Foreskin melanocyte (primary cell): ENCODE measurements at places on chromosomes 1 and 21.

GRCh38 chr21:35475009-35475408, 425.9 kb upstream of the RUNX1 start:
- DNase-seq = peak; percentile 97

DNA sequence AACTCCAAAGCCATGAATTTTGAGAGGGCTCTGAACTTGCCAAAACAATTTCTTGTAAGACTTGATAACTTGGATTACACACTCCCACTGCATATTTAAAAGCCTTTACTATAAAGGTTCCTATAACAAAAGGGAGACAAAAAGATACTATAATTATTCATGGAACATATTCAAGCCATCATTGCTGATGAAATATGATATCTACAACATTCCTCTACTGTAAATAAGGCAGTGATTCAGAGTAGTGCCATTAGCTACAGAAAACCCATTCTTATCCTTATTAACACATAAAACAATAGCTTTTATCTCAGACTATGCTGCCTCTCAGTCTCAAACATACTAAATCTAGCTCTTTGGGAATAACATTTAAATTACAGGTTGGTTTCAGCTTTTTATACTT, 675.5 kb upstream of the CXADR start:
- no peak for DNase-seq

GRCh38 chr21:35843911-35844667, 216.2 kb downstream of the SETD4 start:
- no peak for DNase-seq

DNA sequence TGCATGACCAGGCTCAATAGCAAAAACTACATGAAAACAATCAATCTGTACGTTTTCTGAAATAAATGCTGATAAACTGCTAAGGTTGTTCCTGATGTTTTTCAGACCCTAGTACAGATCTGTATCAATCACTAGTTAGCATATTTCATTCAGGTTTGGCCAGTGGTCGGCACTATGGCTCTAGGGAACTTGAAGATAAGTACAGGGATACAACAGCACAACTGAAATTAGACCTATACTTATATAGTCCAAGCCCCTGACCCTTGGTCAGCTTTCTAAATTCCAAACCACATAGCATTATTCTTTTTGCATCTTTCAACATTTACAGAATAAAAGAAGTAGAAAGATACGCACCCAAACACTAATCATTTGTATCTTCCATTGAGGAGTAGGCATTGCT, 142.7 kb downstream of the PLPPR4 start:
- DNase-seq = no peak

GRCh38 chr1:55418208-55419000, 203.2 kb upstream of the USP24 start:
- no peak for DNase-seq

DNA sequence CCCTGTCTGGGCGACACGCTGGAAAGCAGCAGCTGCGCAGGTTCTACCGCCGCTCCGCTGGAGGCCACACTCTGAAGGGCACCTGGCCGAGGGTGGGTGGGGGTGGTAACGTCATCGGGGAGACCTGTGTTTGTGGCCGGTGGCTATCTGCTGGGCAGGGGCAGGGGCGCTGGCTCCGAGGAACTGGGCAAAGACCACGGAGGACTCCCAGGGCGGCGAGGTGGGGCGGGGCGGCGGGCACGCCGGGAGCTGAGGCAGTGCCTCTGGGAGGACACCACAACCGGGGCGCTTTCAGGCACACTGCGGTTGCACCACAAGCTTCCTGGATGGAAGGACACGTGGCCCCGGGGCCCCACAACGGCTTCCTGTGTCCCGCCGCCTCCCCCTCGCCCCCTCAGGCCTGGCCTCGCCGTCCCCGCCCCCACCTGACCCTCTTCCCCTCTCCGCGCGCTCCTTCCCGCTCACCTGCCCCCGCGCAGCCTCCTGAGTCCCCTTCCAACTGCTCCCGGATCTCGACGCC, 3.3 kb upstream of the DENND2D start:
- no peak for DNase-seq

DNA sequence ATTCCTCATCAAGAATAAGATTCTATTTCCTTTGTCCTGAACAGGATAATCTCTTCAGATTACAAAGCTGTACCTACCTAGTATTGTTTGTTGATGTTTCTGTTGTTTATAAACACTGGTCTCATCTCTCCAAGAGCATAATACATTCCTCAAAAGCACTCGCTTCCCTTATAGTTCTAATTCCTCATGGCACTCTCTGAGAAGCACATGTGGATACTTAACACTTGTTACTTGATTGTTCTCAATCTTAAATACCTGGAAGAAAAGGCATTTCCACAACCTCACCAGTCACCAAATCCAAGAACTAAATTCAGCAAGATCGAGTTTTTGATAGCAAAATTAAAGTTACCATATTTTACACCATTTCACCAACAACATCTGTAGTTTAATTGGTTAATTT, 145.9 kb upstream of the DUSP10 start:
- no peak for DNase-seq

DNA sequence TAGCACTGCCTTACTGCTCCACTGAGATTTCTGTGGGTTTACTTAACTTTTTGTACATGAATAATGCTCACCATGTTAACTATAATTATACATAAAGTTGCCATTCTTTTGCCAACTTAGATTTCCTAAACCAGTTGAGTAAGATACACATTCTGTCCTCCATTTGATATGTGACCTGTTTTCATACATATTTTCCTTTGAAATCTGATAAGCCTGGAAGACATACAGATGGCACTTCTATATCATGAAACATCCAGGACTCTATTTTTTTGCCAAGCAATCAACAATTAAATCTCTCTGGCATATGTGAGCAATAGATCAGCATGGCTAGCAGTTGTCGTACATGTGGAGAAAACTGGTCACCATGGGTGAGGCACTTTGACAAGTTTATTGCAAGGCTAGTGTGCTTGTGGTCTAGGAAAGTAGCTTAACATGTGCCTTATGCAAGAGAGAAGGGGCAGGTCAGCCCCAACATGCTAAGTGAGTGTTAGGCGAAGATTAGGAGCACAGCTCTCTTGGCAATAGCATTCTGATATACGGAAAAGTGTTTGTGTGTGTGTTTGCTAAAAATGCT, 14.2 kb downstream of the PRRX1 start:
- DNase-seq = no peak

- no peak for DNase-seq
Measured at GRCh38 chr1:233379869-233380438, 52.4 kb downstream of the MAP3K21 start.

DNA sequence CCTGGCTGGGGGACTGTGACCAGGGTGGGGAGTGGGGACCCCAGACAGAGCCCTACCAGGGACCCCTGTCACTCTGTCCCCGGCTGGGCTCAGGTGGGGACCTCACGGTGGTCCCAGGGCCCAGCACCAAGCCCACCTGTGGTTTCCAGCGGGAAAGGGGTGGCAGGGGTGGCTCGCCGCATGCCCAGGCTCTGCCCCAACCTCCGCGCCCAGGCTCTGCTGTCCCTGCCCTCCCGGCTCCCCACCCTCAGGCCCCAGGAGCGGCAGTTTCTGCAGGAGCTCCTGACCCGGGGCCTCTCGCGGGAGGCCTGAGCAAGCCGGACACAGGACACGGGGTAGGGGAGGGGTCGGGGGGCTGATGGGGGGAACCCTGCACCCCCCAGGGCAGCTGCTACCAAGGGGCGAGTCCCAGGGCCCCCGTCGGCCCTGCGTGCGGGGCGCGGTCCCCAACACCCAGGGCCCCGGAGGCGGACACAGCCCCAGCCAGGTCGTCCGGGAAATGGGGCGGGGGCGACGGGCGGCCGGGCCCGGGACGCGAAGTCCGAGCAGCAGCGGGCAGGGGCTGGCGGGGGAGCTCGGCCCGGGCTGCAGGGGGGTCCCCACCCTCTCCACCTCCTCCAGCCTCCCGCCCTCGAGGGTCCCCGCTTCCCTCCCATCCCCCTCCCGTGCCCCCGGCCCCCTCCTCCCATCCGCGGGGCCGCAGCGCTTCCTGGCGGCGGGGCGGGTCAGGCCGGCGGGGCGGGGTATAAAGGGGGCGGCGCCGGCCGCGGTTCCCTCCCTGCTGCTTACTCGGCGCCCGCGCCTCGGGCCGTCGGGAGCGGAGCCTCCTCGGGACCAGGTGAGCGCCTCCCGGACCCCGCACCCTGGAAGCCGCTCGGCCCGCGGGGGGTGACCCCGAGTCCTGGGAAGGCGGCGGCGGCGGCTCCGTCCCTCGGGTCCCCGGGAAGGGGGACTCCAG, at the start of gene COL6A2:
Gene COL6A2, plus strand, starts transcription at position 777 of the 958 bp plus-strand sequence.
- DNase-seq = no peak

DNA sequence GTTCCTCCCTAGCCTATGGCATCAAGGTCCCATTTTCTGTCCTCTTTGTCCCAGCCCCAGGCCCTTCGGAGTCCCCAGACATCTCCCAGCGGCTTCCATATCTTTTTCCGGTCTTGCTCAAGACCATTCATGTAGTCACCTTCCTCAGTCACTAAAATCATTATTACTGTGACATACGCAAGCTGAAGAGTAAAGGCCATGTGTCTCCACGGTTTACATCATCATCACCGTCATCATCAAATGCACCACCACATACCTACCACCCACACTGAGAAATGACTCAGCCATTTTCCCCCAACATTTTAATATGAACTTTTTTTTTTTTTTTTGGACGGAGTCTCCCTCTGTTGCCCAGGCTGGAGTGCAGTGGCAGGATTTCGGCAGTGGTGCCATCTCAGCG, 43.4 kb downstream of the FHAD1 start:
- DNase-seq = no peak

DNA sequence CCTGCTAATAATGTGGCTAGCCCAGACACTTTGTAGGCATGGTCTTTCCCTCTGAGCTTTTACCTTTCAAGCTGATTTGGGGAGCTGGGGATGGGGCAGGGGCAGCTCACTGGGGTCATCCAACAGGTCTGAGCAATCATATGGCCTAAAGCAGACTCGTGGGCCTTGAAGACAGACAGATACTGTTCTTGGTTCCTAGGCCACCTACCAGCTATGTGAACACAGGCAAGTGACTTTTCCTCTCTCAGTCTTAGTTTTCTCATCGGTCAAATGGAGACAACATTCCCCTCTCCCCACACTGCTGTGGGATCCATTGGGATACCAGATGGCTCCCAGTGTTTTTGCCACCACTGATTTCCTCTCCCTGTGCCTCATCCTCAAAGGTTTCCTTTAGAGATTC, 181.8 kb downstream of the RRAGC start:
- no peak for DNase-seq

- no peak for DNase-seq
Measured at GRCh38 chr1:210362526-210362925, 33.8 kb downstream of the HHAT start.

GRCh38 chr1:201501144-201501543, 5.8 kb downstream of the CSRP1 start:
- DNase-seq = no peak

- DNase-seq = no peak
Measured at GRCh38 chr1:3249631-3250501, 180.9 kb downstream of the PRDM16 start.

DNA sequence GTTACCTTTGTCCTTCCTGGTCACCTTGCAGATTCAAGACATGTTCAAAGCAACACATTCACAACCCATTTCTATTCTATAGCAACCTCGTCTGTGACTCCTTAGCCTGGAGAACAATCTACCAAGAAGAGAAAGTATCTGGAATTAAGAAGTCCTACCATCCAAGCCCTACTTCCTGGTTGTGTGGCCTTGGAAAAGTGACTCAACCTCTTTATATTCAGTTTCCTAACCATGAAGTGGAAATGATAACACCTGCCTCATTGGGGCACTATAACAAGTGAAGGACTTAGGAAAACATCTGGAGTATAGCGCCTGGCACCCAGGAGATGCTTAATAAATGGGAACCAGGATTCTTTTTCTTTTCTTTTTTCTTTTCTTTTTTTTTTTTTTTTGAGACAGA, 36.5 kb upstream of the SRRM1 start:
- no peak for DNase-seq

- no peak for DNase-seq
Measured at GRCh38 chr1:118204105-118204504, 19.1 kb upstream of the SPAG17 start.

- no peak for DNase-seq
Measured at GRCh38 chr21:31753949-31754707, 22.2 kb upstream of the SCAF4 start.

DNA sequence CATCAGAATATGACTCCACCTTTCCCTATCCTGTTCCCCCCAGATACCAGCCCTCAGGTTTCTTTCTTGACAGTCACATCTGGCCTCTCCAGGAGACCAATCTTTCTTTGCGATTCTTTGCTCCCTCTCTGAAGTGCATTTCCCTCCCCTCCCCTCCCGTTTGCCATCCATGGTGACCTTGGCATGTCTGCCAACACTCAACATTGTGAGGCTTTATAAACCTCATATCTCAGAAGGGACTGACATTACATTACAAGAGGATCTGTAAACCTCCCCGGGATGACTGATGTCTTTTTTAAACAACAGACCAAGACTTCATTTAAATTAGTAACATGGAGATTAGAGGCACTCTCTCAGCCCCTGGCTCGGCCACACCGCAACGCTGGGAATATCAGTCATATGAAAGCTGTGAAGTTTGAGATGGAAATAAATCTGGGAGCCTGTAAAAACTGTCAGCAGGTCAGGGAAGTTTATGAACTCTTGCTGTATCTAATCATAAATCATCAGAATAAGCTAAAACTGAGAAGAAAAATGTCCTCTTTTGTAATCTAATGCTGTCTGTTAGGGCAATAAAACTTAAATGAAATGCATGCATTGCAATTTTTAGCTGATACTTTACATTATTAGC, 401.7 kb upstream of the PROX1 start:
- no peak for DNase-seq

GRCh38 chr1:2594641-2595131, 8.1 kb downstream of the PRXL2B start:
- no peak for DNase-seq

- no peak for DNase-seq
Measured at GRCh38 chr1:238826891-238827290, 559.5 kb upstream of the CHRM3 start.

- no peak for DNase-seq
Measured at GRCh38 chr1:150473659-150474058, 13.6 kb upstream of the TARS2 start.

- no peak for DNase-seq
Measured at GRCh38 chr1:184160236-184160635, 108.7 kb downstream of the TSEN15 start.

- DNase-seq = no peak
Measured at GRCh38 chr21:42190486-42190863, 28.5 kb upstream of the ABCG1 start.

DNA sequence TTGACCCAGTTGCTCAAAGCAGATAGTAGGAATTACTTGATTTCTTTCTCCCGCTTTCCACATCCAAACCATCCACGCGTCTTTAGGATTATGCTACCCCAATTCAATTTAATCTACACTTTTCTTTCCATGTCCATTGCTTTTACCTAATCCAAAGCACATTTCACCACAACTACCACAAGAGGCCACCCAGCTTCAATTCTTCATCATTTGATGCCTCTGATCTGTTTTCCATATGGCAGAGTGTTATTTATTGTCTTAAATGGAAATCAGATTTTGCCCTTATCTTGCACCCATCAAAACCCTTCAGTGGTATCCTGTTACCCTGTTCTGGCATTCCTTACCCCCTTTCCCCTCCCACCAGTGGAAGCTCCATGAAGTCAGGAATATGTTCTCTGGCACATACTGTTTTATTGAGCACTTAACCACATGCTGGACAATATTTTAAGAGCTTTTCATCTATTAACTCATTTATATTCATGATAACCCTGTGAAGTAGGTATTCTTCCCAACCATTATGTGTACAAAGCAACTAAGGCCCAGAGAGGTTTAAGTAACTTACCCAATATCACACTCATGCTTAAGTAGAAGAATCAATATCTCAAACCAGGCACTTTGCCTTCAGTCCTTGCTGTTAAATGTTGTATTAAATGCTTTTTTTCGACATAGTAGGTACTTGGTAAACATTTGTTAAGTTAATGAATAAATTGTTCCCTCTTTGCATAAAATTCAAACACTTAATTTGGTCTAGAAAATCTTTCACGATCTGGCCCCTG, 34.6 kb downstream of the CLIC4 start:
- DNase-seq = no peak
